CD4-positive, alpha-beta T cell treated with Interferon alpha-2 for 1 hour (primary cell): ENCODE measurements at places on chromosomes 3 and 15.

DNA sequence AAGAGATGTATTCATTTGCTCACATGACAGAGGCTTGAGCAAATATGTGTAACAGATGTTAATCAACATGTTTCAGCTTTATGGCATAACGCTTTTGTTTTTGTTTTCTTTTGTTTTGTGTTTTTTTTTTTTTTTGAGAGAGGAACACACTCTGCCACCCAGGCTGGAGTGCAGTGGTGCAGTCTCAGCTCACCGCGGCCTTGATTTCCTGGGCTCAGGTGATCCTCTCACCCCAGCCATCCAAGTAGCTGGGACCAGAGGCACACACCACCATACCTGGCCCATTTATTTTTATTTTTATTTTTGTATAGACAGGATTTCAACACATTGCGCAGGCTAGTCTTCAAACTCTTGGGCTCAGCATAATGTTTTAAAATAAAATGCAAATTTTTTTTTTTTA is 1504.4 kb upstream of the CADM2 start:
- no peak for DNase-seq

DNA sequence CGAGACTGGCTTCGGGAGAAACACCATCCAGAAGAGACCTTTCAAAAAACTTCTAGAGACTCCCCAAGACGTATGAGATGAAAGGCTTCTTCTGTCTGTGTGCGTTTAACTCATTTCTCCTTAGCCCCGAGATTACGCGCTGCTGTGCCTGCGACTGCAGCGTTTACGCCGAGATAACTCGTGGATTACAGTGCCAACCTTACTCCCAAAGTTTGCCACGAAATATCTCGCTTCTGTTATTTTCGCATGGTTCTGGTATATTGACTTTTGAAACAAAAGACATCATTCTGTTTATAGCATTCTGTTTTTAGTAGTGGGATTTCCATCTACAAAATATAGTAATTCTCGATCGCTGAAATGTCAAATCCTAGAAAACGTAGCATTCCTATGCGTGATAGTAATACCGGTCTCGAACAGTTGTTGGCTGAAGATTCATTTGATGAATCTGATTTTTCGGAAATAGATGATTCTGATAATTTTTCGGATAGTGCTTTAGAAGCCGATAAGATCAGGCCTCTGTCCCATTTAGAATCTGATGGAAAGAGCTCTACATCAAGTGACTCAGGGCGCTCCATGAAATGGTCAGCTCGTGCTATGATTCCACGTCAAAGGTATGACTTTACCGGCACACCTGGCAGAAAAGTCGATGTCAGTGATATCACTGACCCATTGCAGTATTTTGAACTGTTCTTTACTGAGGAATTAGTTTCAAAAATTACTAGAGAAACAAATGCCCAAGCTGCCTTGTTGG is 467 bp downstream of the PGBD4 start:
- DNase-seq: no peak

DNA sequence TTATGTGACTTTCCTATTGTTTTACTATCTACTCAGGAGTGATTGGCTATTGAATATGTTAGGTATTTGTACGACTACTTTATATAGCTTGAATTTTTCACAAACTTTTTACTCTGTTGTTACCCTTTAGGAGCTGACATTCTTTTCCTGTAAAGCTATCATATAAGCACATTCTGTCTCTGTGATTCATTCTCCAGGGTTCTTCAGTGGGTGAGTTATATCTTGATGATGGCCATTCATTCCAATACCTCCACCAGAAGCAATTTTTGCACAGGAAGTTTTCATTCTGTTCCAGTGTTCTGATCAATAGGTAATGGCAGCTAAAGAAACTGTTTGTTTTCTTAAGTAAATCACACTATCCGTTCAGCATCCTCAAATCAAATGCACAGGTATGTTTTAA is 10.1 kb upstream of the CAPN3 start:
- no peak for DNase-seq

- DNase-seq: no peak
Observed at GRCh38 chr3:72440491-72440890, 407.8 kb downstream of the SHQ1 start.

DNA sequence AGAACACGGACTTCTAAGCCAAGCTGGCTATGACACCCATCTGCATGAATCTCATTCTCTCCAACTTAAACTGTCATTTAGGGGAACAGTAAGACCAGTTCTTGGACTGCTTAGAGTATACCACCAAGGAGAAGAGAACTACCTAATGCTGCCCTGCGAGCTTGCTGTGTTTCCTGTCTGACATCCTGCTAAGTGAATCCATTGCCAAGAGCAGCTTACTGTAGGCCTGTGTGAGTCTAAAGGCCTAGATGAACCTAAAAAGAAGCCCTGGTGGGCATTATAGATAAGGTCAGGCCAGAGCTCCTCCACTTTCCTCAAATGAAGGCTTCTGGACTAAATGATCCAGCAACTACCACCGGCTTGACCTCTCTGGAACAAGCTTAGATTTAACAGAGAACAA is 15.0 kb downstream of the LZTFL1 start:
- no peak for DNase-seq

DNA sequence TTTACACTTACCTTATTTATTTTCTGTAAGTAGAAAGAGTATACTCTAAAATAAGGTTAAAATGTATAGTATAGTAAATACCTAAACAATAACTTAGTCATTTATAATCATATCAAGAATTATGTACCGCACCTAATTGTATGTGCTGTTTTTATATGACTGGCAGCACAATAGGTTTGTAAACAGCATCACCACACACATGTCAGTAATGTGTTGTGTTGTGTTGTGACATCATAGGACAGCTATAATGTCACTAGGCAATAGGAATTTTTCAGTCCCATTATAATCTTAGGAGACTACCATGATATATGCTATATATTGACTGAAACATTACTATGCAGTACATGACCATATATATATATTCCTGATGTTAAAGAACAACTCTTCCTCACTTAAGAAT is 99.9 kb upstream of the CNTN4 start:
- no peak for DNase-seq

- DNase-seq: no peak
Observed at GRCh38 chr3:117045143-117045542, 335.6 kb downstream of the TUSC7 start.

GRCh38 chr15:25771338-25771706 is 91.8 kb downstream of the ATP10A start:
- no peak for DNase-seq
